ENCODE measurements at places on chromosomes 12 and 14.

- no peak for DNase-seq
Observed at GRCh38 chr12:41486718-41487117, 298.6 kb downstream of the PDZRN4 start.

- DNase-seq = no peak
Observed at GRCh38 chr14:39827901-39828655, 395.8 kb upstream of the FBXO33 start.

GRCh38 chr12:110229409-110229808 is 51.6 kb upstream of the ATP2A2 start:
- DNase-seq = no peak

- DNase-seq = no peak
Observed at GRCh38 chr14:28772613-28773012, 6.0 kb downstream of the FOXG1 start.

- DNase-seq = no peak
Observed at GRCh38 chr12:108612788-108613282, 15.0 kb upstream of the TMEM119 start.

DNA sequence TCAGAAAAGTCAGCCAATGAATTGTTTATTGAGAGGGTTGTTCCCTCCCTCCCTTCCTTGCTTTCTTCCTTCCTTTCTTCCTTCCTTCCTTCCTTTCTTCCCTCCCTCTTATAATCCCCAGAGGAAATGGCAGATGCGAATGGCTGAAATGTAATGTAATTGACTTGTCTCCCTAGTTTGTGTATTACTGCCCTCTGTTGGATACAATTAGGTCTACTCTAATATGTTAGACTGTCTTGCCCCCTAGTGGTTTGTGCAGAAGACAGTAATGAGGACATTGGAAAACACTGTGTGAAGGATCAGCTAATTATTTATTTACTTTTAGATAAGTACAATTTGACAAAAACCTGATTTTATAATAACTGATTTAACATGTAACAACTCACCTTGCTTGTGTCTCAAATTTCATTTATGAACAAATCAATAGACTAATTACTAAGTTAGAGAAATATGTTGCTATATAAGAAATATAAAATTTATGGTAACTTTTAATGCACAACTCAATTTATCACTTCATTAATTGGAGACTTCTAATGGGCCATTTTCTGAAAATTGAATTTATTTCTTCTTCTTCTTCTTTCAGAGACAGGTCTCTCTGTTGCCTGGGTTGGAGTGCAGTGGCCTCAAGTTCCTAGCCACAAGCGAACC is 229.8 kb upstream of the LRIG3 start:
- DNase-seq = no peak

DNA sequence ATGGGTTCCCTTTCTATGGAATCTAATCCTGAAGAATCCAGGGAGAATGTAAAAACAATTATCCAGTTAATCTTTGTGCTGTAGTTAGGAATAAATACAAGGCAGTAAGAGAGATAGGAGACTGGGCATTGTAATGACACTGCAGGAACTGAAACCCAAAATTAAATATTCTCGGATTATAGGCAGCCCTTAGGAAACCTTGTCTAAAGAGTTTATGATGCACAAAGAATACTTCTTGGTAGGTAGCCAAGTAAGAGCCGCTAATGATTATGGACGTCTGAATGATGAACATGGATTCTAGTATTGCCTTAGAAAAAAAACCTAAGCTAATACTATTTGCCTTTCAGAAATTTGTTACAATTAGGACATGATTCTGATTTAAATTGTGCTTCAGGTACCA is 165.4 kb upstream of the LRIG3 start:
- no peak for DNase-seq

GRCh38 chr12:78406828-78407227 is 457.7 kb upstream of the SYT1 start:
- DNase-seq = no peak

DNA sequence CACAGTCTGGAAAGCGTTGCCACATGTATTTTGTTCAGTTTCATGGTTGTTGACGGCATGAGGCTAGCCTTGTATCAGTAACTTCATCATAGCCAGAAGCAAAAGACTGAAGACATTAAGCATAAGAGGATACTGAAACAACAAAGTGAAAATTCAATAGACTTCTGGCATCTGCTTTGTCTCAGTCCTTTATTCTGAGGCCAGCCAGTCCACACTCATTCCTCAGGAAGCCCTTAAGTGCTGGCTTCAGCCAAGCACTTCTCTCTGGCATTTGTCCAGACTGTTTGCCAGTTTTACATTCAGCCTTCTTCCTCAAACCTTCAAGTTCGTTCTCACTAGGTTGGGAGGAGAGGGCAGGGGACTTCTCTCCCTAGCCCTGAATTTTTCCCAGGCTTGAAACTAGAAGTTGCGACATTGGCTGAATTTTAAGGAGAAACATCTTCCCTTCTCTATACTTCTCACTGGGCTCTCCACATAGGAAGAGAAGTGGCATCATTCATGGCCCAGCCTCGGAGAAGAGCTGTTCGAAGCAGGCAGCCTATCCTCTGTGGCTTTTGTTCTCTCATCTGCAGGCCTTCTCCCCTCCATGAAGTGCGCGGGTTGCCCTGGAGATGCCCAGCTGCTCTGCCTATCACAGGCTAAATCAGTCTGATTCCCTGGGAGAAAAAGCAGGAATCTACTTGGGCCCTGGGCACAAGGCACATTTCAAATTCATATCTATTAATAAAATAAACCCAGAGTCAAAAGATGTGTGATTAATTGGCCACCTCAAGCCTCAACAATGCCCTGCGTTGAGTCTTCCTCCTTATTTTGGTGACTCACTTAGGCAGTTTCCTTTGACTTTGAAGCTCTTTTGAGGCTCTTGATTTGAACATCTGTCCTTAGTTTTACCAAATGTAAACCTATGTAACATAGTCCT is 130.9 kb upstream of the PLEKHA5 start:
- DNase-seq = no peak

- DNase-seq = no peak
Observed at GRCh38 chr14:65731933-65732506, 319.5 kb downstream of the FUT8 start.

GRCh38 chr12:94059394-94060368 is 88.7 kb upstream of the PLXNC1 start:
- no peak for DNase-seq

DNA sequence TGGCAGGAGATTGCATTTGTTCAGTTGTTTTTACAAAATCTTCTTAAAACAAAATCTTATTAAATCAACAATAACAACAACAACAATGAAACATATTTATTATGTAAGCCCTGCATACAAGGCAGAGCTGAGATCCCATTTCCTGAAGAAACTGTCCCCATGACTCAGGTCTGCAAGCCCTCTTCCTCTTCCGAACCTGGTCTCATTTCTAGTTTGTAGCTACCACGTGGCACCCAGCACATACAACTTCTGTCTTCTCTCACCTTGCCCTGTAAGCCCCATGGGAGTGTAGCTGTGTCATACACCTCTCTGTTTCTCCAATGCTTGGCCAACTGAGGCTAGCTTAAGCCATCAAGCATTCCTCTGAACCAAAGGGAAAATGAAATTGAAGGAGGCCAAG is 106.4 kb downstream of the SLC8A3 start:
- no peak for DNase-seq

GRCh38 chr12:29547864-29548263 is 50.4 kb upstream of the OVCH1 start:
- no peak for DNase-seq

- DNase-seq = no peak
Observed at GRCh38 chr12:95195122-95195521, 22.1 kb downstream of the FGD6 start.

DNA sequence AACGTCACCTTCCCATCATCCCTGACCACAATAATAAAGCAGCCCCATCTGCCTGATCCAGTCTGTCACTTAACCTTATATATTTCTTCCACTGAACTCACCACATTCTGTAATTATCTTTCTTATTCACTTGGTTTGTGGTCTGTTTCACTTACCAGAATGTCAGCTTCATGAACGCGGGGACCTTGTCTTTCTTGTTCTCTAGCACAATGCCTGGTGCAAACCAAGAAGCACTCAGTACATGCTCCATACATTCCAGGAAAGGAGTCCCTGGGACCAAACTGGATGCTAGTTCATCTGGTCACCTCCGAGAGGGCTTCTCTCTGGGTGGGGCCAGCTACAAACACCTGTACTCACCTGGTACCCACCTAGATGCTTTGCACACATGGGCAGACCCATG is 17.4 kb upstream of the ANKRD33 start:
- DNase-seq = no peak

- no peak for DNase-seq
Observed at GRCh38 chr14:38592764-38593442, 337.0 kb upstream of the CLEC14A start.

GRCh38 chr14:68623826-68624225 is 169.0 kb downstream of the ZFP36L1 start:
- DNase-seq = no peak

- no peak for DNase-seq
Observed at GRCh38 chr12:48866052-48866711, 512 bp upstream of the RND1 start.

DNA sequence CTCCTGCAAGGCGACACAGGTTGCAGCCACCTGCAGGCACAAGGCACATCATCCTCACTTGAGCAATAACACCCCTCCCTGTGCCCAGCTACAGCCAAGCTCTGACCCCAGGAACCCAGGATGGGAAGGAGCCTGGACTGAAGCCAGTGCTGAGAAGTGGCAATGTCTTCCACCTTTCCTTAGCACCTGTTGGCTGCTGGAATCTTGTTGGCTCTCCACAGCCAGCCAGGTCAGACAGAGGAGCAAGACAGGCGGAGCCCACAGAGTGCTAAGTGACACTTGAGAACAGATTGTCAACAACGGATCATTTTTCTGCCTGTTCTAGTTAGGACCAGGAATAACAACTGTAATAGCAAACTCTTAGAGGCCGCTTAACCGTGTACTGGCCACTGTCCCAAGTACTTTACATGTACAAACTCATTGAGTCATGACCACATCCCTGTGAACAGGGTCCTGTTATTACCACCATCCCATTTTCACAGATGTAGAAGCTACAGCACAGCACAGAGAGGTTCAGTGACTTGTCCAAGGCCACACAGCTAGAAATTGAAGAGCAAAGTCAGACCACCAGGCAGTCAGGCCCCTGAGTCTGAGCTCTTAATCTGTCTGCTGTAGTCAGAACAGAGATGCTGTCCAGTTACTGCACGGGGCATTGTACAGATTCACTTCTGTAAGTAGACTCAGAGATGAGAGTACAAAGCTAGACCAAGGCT is 45.6 kb downstream of the RNFT2 start:
- no peak for DNase-seq

GRCh38 chr14:33768458-33768830 is 182.4 kb downstream of the EGLN3 start:
- DNase-seq = no peak

DNA sequence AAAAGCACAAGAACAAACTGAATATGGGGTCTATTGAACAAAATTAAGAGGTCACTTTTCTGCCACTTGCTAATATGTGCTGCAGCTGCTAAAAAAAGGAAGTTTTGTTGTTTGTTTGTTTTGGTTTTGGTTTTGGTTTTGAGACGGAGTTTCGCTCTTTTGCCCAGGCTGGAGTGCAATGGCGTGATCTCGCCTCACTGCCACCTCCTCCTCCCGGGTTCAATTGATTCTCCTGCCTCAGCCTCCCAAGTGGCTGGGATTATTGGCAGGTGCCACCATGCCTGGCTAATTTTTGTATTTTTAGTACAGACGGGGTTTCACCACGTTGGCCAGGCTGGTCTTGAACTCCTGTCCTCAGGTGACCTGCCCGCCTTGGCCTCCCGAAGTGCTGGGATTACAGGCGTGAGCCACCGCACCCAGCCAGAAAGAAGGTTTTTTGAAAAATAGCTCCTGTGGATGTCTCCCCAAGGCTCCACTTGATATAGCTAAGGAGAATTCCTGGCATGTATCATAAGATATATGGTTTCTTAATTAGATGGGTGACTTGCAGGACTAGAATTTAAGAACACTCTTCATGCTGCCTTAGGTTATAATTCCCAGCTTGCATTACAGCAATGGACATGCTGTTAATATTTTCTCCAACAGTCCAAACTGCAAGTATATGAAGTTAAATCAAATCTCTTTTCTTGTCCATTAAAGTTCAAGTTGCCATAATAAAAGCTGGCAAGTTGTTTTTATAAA is 237.6 kb upstream of the AMIGO2 start:
- DNase-seq = no peak

- no peak for DNase-seq
Observed at GRCh38 chr14:54610051-54610977, 43.4 kb downstream of the SAMD4A start.

DNA sequence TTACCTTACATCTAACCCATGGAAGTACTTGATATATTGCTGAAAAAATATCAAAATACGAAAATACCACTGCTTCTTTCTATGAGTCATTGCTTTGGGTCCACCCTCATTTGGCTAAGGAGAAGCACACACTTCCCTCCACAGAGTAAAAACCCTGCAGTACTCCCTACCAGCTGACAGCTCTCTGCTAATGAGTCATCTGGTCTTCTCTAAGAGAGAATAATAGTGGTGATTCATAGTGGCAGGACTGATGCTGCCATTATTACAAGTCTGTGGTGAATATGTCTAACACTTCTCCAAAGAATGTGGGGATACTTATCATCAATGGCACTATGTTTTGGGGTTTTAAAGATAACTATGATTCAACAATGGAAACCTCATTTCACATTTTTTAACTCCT is 90.7 kb downstream of the PPFIA2 start:
- no peak for DNase-seq

DNA sequence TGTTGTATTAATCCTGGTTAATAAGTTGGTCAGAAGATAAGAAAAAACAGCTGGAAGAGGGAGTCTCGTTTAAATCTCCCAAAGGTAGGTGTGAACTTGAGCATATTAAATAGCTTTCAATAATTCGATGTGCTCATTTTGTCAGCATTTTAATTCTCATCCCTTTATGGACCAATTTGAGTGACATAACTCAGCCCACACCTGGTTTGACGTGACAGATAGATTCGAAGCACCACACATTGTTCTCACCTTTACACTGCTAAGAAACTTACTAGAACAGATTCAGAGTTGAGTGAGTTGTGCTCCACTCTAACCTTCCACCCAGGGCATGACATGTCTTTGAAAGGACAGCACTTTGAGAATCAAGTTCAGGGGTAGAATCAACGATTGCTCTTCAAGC is 161.4 kb upstream of the GZMB start:
- DNase-seq = no peak

DNA sequence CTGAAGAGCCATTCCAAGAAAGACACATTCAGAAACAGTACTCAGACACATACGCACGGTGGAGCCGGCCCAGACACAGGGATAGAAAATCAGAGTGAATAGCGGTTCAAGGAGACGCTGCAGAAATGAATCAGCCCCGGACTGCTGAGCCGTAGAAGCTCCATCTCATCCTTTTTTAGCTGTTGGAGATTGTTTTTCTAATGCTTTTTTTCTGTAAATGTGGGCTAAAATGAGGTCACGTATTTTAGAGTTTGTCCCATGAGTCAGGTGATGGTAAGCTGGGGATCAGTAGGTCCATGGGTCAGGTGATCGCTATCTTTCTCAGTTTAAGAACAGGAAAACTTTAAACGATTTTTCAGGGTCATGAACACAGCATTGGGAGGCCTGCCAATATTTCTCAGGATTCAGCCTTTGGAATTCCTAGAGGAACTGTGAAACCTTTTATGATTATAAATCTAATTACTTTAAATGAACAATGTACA is 202.4 kb downstream of the ITPR2 start:
- no peak for DNase-seq

- no peak for DNase-seq
Observed at GRCh38 chr12:105454688-105455087, 124.2 kb downstream of the C12orf75 start.

GRCh38 chr12:113793250-113793649 is 172.9 kb downstream of the RBM19 start:
- DNase-seq = no peak

- DNase-seq = no peak
Observed at GRCh38 chr12:123141615-123142517, 9.0 kb downstream of the PITPNM2 start.
